ENCODE measurements at places on chromosomes 16 and 17.

GRCh38 chr16:56945847-56946527 is 14.0 kb downstream of the HERPUD1 start:
- no peak for DNase-seq

DNA sequence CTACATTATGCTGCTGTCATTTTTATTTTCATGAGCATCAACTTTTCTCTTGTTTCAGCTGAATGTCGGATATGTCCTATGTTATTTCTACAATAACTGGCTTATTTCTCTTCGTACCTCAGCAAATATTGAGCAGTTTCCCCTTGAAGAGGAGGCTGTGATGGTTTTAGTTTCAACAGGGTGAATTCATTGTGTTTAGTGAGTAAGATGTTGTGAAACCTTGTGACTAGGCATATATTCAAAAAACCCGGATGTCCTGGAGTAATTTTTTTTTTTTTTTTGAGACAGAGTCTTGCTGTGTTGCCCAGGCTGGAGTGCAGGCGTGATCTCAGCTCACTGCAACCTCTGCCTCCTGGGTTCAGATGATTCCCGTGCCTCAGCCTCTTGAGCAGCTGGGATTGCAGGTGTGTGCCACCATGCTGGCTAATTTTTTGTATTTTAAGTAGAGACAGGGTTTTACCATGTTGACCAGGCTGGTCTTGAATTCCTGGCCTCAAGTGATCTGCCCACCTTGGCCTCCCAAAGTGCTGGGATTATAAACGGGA is 11.1 kb downstream of the CPD start:
- no peak for DNase-seq

- no peak for DNase-seq
These were observed 202.4 kb downstream of the C16orf95 start for GRCh38 chr16:87114832-87115231.

DNA sequence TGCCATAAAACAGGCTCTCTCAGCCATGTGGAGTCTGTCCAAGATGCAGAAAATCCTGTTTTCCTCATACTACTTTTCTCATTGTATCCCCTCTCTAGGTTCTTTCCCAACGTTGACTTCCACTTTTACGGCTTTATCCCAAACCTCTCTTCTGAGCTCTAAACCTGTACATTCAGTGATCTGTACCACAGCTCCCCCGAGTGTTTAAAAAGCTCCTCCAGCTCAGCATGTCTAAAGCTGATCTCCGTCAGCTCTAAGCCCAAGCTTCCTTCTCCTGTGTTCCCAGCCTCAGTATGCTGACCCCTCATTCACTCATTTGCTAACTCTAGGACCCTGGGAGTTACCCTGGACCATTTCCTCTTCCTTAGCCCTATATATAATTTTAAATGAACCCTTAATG is 144.6 kb downstream of the DNAH9 start:
- DNase-seq: peak; percentile 13

- no peak for DNase-seq
These were observed 15.4 kb upstream of the NUBP1 start for GRCh38 chr16:10728003-10728887.

DNA sequence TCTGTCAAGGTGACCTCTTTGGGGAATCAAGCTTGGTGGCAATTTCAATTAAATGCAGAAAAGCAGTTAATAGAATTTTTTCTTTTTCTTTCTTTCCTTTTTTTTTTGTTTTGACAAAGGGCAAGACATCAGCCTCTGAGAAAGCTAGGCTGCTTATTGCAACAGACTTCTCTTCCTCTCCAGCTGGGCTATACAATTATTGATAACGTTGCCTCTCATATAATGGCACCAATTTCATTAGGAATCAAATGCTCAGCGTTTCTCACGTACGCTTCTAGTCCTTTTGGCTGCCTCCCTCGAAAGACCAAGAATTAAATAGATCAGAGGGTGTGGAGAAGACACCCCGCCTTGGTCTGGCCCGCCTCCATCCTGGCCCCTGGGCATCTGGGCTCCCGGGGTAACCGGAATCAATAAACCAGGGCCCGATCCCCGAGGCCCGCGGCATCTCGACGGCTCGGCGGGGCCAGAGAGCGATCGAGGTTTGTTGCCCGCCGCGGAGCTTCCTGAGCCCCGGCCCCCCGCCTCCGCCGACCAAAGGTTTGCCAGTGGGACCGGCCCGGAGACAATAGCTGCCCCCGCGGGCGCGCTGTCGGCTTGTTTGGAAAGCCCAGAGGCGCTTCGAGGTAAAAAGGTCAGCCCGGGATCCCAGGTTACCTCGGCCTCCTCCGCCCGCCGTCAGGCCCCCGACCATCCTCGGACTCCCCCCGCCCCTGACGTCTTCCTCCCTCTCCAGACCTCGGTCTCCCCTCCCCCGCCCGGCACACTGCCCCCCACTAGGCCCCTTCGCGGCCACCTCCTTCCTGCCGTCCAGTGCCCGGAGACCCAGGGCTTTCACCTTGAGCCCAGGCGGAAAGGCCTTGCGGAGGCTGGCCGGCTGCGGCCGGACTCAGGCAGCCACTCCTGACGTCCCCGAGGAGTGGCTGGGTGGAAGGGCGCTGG is 3.9 kb downstream of the HOXB1 start:
- no peak for DNase-seq

- DNase-seq: no peak
These were observed 8.2 kb upstream of the COL1A1 start for GRCh38 chr17:50209472-50210239.

DNA sequence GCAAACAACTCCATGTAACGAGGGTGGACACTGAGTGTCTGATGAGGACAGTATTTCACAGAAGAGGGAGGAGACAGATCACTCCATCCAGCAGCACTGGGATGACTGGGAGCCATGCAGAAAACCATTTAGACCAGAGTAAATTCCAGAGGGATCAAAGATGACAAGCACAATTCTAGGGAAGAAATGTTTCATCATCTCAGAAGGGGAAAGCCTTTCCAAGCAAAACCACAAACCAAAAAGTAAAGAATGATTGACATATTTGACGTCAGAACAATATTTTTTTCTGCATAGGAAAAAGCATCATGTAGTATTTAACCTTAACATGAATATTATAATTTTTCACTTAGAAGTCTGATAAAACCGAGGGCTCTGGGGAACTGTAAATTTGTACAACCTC is 4.8 kb downstream of the DNASE1 start:
- DNase-seq: no peak

DNA sequence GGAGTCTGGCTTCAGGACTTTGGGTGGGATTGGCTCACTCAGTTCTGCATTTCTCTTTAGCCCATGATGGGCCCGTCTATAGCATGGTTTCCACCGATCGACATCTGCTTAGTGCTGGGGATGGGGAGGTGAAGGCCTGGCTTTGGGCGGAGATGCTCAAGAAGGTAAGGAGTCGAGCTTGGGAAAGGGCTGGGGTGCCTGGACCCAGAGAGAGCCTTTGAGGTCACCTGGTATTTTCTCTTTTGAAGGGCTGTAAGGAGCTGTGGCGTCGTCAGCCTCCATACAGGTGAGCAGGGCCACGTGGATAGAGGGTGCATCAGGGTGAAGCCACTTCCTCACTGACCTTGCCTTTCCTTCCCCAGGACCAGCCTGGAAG is 2.2 kb downstream of the THOC6 start:
- no peak for DNase-seq

DNA sequence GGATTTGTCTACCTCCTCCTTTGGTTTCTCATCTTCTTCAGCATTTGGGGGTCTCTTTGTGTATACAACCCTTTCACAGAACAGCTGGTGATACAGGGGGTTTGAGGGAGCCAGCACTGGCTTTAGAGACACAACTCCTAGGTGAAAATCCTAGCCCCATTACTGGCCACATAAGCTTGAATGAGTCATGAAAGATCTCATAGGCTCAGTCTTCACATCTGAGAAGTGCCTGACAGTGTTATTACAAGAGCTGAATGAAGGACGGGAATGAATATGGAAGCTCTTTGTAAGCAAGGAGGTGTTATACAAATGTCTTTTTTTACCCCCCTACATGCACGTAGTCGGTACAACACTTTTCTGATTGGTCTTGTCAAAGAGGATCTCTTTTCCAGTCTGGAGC is 1.7 kb upstream of the B4GALNT2 start:
- no peak for DNase-seq

DNA sequence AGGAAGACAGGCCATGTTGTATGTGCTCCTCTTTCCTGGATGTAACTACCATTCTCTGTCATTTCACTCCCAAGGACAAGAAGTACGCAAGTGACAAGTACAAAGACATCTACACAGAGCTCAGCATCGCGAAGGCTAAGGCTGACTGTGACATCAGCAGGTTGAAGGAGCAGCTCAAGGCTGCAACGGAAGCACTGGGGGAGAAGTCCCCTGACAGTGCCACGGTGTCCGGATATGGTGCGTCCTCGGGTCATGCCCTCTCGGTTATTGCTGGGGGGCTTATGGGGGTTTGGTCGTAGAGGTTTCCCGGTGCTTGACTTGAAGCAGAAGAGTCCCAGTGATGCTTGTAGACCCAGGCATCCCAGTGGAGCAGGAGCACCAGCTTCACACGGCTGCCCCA is 29.0 kb downstream of the PLD6 start:
- no peak for DNase-seq

DNA sequence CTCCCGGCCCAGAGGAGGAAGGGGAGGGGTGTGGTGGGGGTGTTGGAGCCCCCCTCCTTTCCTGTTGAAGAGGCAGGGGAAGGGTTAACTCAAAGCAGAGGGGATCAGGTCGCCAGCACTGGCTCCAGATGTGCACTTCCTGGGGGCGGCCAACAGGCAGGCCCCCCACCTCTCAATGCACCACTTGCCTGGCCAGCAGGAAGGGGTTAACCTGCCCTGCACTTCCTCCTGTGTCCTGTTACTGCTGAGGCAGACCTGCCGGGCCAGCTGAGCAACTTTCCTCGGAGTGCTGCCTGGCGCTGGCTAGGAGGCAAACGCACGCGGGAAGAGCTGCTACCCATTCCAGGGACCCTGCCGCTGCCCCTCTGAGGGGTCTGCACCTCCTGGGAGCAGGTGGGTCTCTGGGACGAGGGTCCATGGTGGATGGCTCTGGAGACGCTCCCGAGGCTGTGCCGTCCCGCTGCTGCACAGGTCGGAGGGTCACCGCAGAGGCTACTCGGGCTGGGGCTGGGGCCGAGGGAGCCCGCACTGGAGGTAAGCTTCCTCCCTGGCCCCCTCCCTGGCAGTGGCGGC is at the start of gene EPN3:
Gene EPN3, plus strand, starts transcription at position 284 of the 573 bp plus-strand sequence. CDS start 3,822 bp downstream, outside the sequence.
- no peak for DNase-seq

- no peak for DNase-seq
These were observed 130.0 kb downstream of the KCNJ12 start for GRCh38 chr17:21505819-21506815.

- DNase-seq: no peak
These were observed 2.7 kb downstream of the XYLT1 start for GRCh38 chr16:17467923-17468540.

GRCh38 chr17:42361781-42362186 is 26.5 kb downstream of the STAT3 start:
- no peak for DNase-seq

- no peak for DNase-seq
These were observed 81.0 kb downstream of the USP31 start for GRCh38 chr16:23068079-23068736.

DNA sequence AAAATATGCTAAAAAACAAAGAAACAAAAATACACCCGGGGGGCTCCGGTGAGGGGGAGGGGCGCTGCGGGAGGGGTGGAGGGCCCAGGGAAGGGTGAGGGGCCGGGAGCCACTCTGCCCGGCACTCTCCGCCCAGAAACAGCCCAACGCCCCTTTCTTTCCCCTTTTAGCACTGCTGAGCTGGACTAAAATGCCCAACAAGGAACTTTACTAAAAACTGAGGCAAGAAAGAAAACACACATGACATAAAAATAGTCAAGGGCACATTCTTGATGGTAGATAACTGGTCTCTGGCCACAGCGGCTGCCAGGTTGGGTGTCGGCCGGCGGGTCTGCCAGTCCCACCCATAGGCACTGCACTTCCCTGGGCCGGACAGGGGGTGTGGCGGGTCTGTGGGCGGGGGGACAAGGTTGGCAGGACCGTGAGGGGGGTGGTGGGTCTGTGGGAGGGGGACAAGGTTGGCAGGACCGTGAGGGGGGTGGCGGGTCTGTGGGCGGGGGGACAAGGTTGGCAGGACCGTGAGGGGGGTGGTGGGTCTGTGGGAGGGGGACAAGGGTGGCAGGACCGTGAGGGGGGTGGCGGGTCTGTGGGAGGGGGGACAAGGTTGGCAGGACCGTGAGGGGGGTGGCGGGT is 20.9 kb downstream of the METRNL start:
- no peak for DNase-seq

GRCh38 chr16:20744922-20745440 is 3.4 kb upstream of the THUMPD1 start:
- DNase-seq: no peak

- no peak for DNase-seq
These were observed at the start of gene SDR42E2 for GRCh38 chr16:22161999-22162655. Gene SDR42E2 (plus strand): TSS chr16:22162506. CDS start chr16:22165583, 3,077 bp downstream.

- DNase-seq: peak; percentile 91
These were observed at the start of gene DBF4B for GRCh38 chr17:44708401-44709263. Gene DBF4B (plus strand): TSS chr17:44708665. CDS start chr17:44708821, 156 bp downstream.

DNA sequence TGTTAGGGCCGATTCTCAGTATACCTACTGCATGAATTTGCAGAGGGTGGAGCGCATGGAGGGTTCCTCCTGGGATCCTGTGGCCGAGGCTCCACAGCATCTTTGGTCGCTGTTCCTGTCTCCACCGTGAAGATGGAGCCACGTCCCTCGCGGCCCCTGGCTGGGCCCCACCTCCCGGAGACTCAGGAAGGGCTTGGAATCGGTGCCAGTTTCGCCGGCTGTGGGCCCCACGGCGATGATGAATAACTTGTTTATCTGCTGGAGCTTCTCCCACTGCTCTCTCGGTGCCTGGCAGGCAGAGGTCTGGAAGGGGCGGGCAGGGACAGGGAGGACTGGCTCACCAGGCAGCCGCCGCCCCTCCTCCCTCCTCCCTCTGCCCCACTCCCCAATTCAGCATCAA is 8.1 kb downstream of the SLC5A11 start:
- DNase-seq: no peak

GRCh38 chr16:24423312-24423711 is 116.1 kb upstream of the RBBP6 start:
- DNase-seq: no peak

- DNase-seq: no peak
These were observed 85.9 kb upstream of the TBX2 start for GRCh38 chr17:61313461-61314326.

- DNase-seq: no peak
These were observed 4.9 kb upstream of the CBX4 start for GRCh38 chr17:79843816-79844800.

DNA sequence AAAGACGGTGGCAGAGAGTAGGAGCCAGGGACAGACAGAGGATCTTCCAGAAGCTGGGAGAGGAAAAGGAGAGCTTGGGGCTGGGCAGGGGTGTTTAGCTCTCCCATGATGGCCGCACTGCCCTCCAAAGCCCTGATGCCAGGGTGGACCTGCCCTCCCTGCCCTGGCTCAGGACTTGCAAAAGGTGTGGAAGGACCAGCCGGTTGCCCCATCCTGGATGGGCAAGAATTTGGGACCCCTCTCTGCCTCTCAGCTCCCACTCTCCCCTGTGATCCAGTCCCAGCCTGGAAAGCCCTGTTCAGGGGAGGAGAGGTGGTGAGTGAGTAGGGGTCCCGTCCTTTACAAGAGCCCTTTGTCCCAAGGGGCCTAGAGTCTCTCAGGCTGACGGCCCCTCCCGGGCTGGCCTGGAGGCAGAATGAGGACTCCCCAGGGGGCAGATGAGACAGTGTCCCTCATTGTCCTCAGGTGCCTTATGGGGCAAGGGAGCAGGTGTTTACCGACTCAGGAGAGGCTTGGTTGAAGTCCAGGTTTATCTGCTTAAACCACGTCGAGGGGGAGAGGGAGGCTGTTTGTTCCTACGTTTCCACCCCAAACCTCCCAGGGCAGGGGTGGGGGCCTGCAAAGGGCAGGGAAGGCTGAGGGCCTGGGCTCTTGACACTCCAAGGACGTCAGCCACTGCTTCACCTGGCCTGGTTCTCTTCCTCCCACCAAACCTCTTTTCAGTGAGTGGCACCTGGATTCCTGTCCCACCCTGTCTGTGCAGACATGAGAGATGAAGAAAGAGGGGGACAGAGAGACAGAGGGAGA is 19.3 kb upstream of the ITGA3 start:
- no peak for DNase-seq

All from iPS DF 6.9 (cell line).